Stimulated activated CD4-positive, alpha-beta T cell treated with anti-CD3 and anti-CD28 coated beads, Interleukin-1b, Interleukin-23, amount 100 ng/mL, for 48 hours (primary cell): ENCODE measurements at places on chromosomes 3 and 15.

DNA sequence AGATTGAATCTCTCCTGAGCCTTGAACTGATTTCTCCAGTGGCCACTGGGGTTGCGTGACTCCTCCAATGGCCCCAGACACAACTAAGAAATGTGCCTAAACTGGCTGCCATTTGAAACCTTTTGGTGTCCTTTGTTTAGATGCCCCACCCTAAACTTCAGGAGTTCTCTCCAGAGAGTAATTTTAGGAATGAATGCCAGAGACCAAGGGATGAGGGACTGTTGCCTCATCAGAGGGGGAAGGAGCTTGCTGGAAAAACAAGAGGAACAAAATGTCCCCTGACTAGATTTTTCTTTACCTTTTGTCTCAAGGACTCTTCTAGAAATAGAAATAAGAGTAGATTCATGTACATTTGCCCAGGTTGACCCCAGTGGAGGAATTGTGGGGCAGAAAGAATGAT is 8.1 kb upstream of the ADPRH start:
- DNase-seq: no peak

GRCh38 chr3:102979191-102979590 is 544.4 kb downstream of the ZPLD1 start:
- no peak for DNase-seq

GRCh38 chr15:99656205-99656604 is 77.0 kb downstream of the LYSMD4 start:
- DNase-seq: no peak

- no peak for DNase-seq
These were observed 422.0 kb downstream of the SOX2 start for GRCh38 chr3:182133752-182134151.

- DNase-seq: no peak
These were observed 104.0 kb downstream of the RYK start for GRCh38 chr3:134146666-134147065.

DNA sequence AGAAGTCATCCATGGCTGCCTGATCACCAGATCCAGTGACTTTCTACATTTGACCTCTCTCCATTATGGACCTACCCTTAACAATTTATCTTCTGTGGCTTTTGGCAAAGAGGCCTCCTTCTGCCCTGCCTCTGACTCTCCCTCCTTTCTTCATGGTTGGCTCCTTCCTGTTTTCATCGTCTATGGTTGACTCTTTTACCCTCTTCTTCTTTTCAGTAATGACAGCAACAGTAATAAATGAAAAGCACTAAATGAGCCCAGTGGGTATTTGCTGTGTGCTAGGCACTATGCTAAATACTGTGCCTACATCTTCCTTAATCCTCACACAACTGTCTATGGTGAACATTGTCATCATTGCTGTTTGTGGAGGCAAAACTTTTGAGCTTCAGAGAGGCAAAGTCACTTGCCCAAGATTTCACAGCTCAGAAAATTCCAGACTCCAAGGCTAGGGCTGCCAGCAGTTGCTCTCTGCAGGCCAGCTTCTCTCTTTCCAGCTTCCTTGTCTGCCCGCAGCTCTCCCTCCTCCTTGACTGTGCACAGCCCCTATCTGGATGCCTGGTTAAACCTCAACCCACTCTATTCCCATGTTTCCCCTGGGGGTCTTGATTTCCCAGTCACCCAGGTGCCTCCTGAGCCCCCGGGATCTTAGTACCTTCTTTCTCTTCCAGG is 24.6 kb downstream of the ITPR1 start:
- no peak for DNase-seq

DNA sequence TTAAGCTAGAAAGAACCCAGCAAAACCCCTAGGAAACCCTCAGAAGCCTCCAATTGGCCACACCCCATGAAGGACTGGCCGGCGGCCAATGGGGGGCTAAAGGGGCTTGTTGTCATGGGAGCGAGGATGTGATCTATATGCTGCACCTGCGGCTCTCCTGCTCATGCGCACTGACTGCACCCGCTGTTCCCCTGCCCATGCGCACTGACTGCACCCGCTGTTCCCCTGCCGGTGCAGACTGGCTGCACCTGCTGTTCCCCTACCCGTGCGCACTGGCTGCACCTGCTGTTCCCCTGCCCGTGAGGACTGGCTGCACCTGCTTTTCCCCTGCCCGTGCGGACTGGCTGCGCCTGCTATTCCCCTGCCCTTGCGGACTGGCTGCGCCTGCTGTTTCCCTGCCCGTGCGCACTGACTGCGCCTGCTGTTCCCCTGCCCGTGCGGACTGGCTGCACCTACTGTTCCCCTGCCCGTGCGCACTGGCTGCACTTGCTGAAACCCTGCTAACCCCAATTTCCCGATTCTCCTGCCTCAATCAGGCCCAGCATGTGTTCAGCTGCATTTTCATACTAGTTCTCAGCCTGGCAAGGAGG is 16.8 kb upstream of the MCCC1 start:
- peak; percentile 64 for DNase-seq

- peak; percentile 70 for DNase-seq
These were observed at the start of gene CIB2 for GRCh38 chr15:78131295-78132061. Gene CIB2 (minus strand): TSS chr15:78131445. CDS start chr15:78131215, 230 bp downstream.

DNA sequence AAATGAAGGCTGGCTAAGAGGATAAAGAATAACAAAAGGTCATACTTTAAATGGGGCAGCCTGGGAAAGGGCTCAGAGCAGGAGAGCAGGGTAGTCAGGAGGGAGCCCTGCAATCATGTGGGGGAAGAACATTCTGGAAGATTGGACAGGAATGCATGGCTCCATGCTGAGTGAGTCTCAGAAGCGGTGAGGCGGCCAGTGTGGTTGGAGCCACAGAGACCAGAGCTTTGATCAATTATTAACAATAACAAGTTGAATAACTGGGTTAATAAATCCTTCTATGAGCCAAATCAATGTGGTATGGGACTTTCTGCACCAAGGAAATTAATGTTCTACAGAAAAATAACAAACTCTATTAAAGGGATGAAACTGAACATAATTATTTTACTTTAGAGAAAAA is 57.9 kb upstream of the DCUN1D1 start:
- no peak for DNase-seq

DNA sequence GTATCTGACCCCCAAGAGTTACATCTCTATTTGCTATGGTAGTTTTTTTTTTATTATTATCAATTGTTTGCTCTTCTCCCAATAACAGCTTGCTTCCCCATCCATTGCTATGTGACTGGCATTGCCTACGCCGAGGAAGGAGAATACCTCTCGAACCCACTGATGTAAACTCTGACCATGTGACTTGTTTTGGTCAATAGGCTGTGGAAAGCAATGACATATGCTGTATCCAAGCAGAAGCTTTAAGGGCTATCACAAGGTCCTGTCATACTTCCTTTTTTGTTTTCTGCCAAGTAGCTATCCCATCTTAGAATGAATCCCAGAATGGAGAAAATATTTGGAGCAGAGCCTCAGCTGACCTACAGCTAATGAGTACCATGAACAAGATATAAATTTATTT is 111.0 kb upstream of the FRMD4B start:
- DNase-seq: no peak

- no peak for DNase-seq
These were observed 2.0 kb downstream of the SLC22A14 start for GRCh38 chr3:38283810-38284755.

DNA sequence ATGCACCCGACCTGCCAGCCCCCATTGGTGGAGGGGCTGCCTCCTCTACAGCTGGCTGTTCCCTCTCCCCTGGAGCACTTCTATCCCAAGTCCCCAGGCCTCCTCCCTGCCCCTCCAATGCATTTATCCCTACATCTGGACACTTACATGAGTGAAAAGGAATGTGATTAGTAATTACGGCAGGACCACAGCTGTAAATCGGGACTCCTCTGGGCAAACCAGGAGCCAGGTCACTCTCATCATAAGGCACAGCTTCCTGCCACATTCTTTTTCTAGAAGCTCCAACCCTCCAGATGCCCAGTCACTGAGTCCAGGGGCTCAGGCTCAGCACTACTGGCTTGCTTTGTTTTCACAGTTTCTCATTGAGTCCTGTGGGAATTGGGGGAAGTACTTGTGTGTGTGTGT is 54.3 kb downstream of the IL20RB start:
- no peak for DNase-seq

DNA sequence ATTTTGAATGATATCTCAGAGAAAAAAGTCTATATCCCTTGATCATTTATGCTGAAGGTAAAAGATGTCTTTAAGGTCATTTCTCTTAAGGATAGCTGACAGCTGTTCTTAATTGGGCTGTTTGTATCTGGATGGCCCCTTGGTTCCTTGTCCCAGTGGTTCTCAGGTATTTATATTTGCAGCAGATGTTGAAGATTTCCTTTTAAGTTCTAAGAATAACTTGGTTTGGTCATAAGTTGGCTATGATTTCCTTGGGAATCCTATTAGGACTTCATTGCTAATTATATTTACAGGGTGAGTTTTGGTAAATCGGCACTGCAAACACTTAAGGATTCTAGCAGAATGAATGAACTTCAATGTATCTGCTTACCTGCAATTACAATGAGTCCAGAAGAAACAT is 460.4 kb upstream of the SGO1 start:
- DNase-seq: no peak

DNA sequence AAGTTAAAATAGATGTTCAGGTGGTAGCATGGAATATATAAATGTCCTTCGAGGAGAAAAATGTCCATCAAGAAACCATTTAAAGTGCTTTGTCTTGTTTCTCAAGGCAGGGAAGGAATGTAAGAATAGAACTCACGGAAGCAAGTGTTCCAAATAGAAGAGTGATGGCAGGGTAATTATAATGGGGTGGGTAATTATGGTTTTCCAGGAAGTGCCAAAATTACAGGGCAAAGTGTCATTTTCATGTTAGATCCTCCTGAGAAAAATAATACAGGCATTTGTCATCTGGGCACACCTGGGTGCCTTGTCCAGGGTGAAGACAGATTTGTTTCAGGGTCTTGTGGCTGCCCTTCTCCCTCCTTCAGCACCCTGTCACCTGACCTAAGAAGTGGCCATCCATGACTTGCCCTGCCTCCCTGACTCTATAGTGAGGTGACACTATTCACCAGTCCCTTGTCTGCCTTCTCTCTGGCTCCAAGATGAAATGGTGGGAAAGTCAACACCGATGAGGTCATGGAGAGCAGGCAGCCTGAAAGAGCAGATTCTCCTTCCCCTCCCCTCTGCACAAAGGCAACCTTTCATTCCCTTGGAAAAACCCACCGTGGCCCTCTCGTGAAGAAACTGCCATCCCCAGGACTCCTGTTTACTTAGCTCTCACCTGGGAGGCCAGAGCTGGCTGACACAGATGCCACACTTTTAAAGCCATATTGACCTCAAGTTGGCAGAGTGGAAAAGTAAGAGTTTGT is 45.1 kb upstream of the AMOTL2 start:
- no peak for DNase-seq

- DNase-seq: no peak
These were observed 607 bp upstream of the SENP2 start for GRCh38 chr3:185585518-185585858.
